Kidney capillary endothelial cell (primary cell): ENCODE measurements at places on chromosomes 6 and 20.
A peak's percentile ranks its signal among the peaks of the same experiment; 100 is the strongest.

GRCh38 chr6:39428152-39428551, 105.7 kb upstream of the KCNK16 start:
- DNase-seq: no peak

DNA sequence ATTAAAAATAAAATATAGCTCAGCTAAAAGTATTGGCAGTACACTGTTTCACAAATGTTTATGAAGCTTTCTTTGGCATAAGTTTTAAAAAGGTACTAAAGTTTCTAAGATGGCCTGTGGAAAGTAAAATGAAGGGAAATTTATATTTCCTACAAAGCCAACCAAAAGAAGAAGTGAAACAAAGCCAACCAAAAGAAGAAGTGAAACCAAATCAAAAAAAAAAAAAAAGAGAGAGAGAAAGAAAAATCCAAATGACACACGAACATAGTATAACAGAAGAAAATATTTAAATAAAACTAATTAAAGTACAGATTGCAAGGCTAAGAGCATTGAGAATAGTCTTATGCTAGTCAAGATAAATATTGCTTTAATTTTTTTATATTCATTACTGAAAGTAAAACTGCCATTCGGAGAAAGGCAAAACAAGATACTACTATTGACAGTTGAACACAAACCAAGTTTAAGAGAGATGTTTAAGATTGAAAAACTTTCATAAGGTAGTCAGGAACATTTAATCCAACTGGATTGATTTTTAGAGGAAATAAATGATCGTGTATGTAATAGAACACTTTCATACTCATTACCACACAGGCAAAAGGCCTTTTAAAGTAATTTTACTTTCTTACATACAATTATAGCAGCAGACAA, 12.8 kb upstream of the KHDRBS2 start:
- DNase-seq: no peak

DNA sequence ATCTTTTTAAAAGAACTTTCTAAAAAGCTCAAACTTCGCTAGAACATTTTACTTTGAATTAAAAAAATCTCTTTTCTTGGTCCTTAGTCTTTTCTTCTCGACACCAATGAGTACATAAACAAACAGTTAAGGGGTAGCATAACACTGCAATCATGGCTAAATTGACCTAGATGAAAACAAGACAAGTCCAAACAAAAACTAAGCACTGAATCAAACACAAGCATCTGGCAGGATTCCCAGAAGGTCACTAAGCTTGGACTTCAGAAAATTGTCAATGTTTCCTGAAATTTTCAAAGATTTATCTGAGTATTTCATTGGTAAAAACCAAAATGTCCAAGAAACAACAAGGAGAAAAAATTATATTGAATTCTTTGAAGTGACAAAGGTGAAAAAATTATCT, 5.0 kb downstream of the COL21A1 start:
- no peak for DNase-seq

DNA sequence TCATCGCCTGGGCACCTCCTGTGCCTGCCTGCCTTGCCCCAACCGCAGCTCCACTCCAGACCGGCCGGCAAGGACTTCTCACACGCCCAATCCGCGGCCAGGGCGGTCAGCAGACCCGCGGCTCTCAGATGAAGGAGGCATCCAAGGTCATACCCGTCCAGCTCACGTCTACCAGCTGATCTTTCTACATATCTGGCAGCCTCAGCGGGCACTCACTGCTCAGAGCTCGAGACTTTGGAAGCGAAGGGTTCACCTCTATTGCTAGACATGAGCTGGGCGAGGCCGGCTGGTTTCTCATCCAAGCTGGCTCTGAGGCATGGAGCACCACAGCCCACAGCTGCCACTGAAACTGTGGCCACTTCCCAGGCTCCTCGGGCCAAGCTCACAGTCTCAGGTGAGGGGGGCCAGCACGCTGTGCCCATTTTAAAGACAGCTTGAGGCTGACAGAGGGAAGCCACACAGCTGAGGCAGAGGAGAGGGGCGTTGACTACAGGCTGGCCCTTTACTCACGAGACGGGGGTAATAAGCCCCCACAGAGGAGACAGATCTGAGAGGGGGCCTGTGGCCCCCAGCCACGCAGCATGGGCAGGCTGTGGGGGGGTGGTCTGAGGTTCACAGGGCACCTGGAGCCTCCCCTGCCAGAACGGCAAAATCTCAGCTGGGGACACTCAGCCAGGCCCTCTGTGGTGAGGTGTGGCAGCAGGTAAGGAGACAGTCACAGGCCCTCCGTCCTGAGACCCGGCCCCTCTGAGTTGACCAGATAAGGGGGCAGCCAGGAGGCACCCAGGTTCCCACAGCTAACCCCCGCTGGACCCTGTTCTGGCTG, 2.0 kb downstream of the LAMA5 start:
- no peak for DNase-seq

DNA sequence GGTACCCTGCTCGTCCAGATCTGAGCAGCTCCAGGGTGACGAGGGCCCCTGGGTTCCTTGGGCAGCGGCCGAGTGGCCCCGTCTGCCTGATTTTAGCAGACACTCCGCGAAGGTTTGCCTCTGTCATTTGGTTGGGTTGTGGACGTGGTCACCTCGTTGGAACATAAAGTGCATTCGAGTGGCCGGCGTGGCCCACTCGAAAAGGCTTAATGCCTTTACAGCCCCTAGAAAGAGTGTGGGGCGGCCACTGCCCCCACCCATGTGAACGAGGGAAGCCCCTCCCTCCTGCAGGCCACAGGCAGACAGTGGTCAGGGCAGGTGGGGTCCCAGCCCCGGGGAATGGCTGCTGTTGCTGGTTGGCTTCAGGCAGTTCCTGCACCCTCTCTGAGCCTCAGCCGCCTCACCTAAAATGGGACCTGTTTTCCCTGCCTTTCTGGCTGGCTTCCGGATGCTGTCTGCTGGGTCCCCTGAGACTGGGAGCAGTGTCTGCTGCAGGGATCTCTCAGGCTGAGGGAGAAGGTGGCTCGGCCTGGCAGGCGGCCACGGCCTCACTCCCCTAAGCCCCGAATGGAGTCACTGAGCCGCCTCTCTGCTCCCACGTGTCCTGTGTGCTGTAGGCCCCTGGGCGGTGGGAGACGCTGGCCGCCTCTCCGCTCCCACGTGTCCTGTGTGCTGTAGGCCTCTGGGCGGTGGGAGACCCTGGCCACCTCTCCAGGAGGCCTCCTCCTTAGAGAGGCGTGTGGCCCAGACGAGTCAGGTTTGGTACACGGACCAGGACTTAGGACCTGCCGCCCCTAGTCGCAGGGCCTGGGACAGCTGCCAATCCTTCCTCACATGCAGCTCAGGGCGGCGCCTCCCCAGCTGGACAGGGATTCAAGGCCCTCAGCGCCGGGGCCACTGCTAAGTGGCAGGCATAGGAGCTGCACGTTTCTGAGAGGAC, 233.0 kb downstream of the ERMARD start:
- no peak for DNase-seq

DNA sequence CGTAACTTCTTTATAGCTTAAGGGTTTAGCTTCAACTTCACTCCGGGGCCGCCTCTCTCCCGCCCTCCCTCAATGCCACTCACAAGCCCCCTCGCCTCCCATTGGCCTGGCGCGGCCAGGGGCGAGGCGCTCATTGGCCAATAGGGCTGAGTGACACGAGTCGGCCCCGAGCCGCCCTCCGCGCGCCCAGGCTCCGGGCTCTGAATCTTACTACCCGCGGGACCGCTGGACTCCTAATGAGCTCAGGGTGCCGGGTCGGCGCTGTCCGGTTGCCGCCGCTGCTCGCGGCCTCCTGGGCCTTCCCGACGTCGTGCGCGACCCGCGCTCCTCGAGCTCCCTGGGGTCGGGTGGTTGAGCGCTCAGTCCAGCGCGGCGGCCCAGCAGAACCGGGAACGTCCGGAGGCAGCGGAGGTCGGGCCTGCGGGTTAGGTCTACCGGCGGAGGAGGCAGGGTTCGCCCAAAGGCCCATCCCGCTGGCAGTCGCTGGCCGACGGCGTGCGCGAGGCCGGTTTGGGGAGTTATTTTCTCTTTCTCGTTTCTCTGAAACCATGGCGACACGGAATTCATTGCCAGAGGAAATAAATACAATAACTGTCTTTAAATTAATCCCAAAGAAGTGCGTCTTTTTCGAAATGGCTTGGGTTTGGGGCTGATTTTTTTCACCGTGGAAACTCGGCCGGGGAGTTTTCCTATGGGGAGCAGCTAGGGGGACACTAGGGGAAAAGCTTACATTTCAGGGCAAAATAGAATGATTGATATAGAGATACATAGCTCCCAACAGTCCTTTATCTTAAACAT, at the start of gene SIM1:
Gene SIM1, minus strand, starts transcription at position 19 of the 798 bp plus-strand sequence. CDS start 1,453 bp downstream, outside the sequence.
- DNase-seq: no peak

- no peak for DNase-seq
These were observed 6.4 kb upstream of the PMEPA1 start for GRCh38 chr20:57716202-57716601.

DNA sequence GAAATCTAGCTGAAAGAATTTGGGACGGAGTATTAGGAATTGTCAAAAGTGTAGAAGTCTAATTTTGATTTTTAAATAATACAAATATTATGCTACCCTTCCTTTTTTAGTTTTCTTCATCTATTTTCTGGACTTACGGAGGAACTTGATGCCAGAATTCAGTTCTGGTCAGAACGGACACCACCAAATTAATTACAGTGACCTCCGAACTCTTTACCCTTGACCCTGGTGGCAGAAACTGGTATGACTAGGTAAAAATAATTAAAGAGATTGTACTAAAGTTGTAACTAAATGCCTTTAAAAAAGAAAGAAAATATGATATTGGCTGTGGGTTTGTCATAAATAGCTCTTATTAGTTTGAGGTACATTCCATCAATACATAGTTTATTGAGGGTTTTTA, 751.1 kb upstream of the MAP3K7 start:
- no peak for DNase-seq

- DNase-seq: no peak
These were observed 152.6 kb downstream of the THEMIS start for GRCh38 chr6:127748290-127748689.

- DNase-seq: no peak
These were observed 47.2 kb downstream of the NOL4L start for GRCh38 chr20:32537657-32538525.

GRCh38 chr20:53826090-53826489, 232.5 kb upstream of the ZNF217 start:
- DNase-seq: no peak

- DNase-seq: no peak
These were observed 18.0 kb downstream of the APCDD1L start for GRCh38 chr20:58497076-58497641.

GRCh38 chr20:4050203-4050980, 35.0 kb upstream of the RNF24 start:
- no peak for DNase-seq

DNA sequence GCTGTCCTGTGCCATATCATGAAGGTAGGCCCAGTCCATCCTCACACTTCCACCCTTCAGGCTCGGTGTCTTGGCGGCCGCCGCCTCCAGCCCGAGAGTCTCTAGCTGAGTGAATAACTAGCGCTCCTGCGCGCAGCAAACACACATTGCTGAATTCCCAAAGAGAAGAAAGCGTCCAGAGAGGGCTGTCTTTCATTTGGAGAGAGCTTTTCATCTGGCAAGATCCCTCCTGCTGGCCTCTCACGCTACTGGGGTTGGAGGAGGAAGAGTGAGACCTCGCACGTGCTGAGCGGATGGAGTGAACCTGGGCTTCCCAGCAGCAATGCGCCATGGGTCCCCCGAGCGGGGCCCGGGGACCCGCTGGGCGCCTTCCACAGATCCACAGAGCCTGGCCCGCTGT, 73.2 kb downstream of the NCR2 start:
- no peak for DNase-seq

DNA sequence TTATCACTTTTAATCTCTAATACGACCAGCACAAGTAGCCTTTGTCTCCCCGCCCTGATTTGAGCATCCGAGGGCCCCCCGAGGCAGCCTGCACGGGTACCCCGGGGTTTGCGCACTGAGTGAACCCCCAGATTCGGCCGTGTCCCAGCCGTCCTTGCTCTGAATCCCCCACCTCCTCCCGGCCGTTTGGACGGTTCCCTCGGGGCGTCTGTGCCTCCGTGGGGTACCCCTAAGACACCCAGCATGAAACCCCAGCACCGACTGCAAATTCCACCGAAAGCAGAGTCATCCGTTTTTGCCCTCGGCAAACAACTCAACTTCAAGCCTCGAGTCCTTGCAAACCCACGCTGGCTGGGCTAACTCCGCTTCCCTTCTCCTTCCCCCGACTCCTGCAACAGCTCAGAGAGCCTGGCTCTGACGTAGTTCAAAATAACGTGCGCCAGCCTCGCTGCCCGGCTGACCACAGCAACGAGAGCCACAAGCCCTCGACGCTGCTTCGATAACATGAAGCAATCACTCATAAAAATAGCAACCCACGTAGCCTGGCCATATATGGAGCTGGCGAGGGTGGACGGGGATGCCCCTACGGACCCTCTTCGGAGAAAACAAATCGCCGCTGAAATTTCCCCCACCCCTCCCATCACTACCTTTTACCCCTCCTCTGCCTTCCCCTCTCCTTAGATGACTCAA, 764 bp upstream of the SNAP25 start:
- peak; percentile 16 for DNase-seq

DNA sequence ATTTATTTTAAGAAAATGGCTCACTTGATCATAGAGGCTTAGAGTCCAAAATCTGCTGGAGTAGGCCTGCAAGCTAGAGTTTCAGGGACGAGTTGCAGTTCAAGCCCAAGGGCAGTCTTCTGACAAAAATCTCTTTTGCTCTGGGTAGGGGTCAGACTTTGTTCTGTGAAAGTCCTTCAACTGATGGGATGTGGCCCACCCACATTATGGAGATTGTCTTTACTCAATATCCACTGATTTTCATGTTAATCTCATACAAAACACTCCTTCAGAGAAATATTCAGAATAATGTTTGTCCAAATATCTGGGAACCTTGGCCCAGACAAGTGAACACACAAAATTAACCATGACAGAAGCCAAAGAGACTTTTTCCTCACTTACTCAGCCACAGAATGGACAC, 98.6 kb upstream of the RSPO3 start:
- DNase-seq: no peak

DNA sequence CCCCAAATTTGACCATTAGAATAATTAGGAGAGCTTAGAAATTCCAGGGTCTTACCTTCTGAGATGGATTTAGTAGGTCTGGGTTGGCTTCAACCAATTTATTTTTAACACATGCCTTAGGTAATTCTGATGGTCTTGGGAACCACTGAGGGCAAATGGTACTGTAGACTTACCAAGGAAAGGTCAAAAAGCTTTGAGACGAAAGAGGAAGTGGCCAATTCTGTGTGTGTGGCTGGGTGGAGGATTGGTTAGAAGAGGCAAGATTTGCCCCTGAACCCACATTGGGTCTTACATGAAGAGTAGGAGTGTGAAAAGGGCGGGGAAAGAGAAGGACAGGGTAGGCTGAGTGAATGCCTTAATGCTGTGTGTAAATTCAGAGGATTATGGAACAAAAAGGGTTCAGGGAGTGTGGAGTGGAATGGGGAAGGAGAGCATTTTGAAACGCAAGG, 2.7 kb downstream of the ITCH start:
- no peak for DNase-seq

- DNase-seq: no peak
These were observed 6.5 kb downstream of the PRPH2 start for GRCh38 chr6:42715871-42716270.

GRCh38 chr20:53736757-53737395, 143.2 kb upstream of the ZNF217 start:
- DNase-seq: no peak

DNA sequence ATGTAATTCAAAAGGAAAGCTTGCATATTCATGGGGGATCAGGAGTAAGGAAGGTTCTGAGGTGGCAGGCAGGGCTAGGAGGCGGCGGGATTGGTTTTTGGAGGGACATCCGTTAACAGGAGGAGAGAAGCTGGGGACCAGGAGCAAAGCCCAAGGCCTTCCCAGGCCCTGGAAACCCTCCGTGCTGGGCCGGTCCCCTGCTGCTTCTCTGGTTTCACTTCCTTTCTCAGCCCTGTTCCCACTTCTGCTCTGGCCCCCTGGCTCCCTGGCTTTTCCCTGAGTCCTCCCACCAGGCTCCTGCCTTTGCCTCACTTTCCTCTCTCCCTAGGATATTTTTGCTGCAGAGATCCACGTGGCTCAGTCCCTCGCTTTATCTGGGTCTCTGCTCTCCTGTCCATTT, 26.4 kb upstream of the SALL4 start:
- DNase-seq: no peak
